ENCODE measurements at places on chromosomes 5 and 9.

DNA sequence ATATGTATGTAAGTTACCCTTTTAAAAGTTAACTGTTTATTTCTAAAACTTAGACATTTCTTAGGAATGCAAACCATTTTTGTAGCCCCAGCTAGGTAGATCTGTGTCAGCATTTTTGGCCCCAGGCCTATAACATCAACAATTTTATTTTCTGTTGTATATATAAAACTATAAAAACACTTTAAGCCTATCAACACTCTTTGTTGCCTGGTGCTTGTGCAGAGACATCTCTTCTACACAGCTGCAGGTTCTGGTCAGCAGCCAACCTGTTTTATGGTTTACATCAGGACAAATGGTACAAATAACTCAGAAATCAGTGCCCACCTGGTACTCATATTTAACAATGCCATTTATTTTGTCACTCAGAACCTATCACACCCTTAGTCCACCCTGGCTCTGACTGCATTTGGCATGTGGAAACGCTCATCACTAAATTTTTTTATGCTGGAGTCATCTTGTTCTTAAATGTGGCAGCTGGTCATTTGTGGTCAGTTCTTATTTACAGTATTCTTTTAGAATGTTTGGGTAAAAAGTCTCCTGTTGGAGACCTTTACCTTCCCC is 173.4 kb downstream of the DNAH5 start:
- DNase-seq: no peak

GRCh38 chr5:55446640-55447351 is 88.0 kb downstream of the PLPP1 start:
- DNase-seq: no peak

DNA sequence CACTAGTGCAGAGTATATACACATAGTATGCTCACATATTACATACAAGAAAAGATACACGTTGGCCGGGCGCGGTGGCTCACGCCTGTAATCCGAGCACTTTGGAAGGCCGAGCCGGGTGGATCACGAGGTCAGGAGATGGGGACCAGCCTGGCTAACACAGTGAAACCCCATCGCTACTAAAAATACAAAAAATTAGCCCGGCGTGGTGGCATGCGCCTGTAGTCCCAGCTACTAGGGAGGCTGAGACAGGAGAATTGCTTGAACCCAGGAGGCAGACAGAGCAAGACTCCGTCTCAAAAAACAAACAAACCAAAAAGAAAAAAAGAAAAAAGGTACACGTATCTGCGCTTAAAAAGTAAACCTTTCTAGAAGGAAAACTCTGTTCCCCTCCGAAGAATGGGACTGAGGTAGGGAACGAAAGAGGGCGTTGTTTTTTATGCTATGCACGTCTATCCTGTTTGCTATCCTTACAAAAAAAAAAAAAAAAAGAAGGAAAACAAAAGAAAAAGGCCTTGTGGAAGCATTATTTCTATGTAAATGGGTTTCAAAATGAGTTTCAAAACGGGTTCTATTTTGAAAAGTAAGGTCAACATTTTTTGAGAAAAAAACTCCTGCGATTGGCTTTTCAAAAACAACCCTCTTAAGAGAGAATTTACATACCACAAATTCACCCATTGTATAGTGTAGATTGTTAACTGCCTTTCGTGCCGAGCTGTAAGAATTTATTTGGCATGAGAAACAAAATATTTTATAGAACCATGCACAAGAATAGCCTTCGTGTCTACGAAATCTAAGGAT is 1.2 kb downstream of the AK3 start:
- DNase-seq: no peak

DNA sequence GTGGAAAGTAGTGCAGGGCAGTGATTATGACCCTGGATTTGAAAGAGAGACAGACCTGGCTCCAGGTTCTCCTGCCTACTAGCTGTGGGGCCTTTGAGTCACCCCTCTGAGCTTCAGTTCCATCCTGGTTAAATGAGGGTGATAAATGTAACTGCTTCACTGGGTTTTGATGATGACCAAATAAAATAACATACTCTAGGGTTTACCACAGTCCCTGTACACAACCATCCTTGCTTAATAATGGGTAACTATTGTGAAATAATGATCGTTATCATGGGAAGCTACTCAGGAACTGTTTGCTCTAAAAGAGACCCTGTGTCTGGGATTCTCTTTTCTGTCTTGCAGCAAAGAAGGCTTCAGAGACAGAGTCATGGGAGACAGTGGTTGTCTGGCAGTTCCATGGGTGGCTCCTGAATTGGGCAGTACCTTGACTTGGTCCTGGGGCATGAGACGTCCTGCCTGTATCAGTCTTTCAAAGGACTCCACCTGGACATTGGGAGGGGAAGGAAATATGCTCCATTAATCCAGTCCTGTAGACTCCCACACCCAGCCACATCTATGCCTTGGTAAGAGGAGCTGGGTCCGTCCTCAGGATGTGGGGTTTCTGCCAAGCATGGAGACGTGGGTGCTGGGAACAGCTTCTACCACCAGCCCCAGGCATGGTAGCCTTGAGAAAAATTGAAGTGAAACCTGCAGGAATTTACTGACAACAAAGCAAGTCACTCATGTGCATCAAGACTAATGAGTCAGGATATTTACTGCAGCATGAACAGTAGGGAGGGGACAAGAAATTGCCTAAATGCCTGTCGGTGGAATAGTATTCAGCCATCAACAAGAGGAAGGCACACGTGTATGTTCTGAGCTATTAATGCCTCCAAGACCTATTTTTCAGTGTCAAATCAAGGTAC is 23.4 kb downstream of the AKNA start:
- DNase-seq: no peak

- DNase-seq: no peak
These were observed 90.7 kb downstream of the MEF2C start for GRCh38 chr5:88792144-88792840.
